NCI-H748 treated with DMSO at 0.1 percent for 48 hours (cell line): ENCODE measurements at places on chromosomes 3 and 15.

- DNase-seq: no peak
These were observed 79.4 kb downstream of the TM4SF4 start for GRCh38 chr3:149553781-149554451.

DNA sequence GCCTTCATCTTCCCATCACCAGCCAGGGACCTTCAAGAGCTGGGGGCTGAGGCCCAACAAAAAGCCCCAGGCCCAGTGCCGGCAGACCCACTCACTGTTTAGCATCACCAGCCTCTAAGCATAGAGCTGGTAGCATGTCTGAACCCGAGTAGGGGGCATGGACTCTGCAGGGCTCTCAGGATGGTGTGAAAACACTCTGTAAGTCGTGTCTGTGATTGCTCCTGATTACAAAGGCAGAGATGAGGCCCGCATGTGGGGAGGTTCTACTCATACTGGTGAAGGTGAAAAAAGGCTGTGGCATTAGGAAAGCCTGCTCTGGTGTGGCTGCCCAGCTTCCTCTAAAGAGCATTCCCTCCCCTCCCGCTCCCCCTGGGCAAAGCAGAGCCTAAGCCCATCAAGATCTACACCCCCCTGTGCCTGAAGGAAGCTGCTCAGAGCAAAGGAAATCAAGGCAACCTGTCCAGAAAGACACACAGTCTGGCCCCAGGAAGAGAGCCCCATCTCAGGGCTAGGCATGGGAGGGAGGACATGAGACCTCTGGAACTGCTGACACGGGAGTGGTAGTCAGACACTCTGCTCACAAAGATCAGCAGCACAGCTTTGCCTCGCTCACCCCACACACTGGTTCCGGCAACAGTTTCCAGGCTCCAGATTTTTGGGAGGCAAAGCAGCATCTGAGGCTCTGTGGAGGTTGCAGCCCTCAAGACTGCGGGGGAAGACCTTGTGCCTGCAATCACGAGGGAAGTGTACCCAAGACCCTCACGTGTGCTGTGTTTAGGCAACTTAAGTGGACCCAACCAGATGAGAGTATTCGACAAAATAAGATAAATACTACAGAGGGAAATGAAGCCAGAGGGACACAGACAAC is 36.7 kb downstream of the CCDC12 start:
- no peak for DNase-seq

- no peak for DNase-seq
These were observed 44.3 kb upstream of the DYNC1LI1 start for GRCh38 chr3:32614956-32615355.

DNA sequence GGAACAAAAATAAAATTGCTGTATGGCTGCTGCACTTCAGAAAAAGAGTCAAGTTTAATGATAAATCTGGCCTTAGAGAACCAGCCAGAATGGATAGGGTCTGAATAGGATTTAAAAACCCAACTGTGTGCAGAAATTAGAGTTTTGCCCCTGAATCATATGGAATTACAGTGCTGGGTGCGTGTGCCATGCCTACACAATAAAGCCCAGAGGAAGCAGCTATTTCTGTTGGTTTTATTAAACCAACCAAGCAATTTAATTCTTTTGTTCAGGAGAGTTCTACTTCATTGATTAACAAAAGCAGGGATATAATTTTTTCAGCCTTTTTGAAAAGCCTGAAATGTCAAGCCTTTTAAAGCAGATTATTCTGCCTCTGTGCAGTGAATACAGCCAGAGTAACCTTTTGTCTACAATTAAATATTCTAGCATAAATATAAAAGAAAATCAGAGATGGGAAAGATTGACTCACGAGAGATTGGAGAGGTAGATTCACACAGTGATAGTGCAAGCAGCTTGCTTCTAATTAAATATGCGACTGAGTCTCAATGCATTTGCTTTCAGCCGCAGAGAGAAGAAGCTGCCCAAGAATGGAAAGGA is 66.7 kb upstream of the DNAJC19 start:
- DNase-seq: no peak

DNA sequence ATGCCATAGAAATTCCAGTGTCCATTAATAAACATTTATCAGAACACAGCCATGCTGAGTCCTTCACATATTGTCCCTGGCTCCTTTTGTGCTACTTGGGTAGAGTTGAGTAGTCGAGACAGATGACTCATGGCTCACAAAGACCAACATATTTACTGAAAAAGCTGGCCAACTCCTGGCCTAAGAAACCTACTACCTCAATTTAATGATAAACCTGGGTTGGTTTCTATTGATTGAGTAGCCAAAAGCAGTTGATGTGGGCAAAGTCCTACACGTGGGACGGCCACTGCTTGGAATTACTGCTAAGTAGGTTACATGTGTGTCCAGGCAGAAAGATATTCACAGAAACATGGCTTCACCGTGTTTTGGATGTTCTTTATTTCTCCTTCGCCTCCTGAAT is 402.2 kb downstream of the NR2F2 start:
- DNase-seq: no peak

DNA sequence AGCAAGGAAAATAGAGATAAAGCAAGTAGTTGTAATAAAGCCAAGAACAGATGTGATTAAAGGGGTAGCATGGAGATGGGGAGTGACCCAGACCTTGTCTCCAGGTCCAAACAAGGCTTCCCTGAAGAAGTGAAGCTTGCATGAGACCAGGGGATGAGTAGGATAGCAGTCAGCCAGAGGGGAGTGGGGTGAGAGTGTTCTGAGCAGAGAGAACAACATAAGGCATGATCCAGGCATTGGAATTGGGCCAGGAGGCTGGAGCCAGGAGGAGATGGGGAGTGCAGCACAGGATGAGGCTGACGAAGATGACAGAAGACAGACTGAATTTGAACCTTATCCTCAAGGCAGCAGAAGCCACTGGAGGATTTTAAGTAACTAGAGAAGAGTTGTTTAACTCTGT is 7.2 kb downstream of the TMOD2 start:
- no peak for DNase-seq

GRCh38 chr15:64921711-64922110 is 10.0 kb downstream of the ANKDD1A start:
- no peak for DNase-seq

- DNase-seq: no peak
These were observed 236.0 kb upstream of the EIF1B start for GRCh38 chr3:40073310-40074007.

DNA sequence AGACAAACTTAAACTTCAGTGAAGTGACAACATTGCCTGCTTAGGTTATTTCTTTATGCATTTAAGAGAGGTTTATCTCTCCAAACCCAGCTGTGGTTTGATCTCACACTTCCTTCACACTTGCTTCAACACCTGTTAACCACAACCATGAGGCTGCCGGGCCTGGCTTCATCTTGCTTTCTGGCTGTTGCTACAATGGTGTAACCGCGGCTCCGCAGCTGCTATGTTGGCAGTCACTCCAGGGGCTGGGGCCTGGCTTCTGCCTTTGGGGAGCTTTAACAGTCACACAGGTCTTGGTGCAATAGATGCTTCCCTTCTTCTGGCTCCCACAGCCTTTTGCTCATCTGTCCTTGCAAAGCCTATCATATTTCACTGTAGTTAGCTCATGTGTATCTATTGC is 72.9 kb upstream of the MNS1 start:
- DNase-seq: no peak

DNA sequence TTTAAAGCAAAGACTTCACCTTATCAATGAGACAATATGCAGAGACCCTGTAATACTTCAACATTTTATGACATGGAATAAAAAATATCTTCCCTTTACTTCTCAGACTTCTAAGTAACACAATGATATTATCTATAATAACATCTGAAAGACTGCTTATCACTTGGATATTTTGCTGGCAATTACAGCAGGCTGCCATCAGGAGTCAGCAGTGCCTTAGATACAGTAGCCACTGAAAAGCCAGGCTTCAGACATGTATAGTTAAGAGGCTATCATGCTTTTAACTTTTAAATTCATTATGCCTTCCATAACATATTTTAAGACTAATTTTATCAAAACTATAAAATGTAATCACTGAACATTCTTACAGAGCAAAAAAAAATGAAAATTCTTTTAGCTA is 227.5 kb downstream of the NEK10 start:
- DNase-seq: no peak

- DNase-seq: no peak
These were observed 75.7 kb upstream of the BNIP2 start for GRCh38 chr15:59764775-59765174.

DNA sequence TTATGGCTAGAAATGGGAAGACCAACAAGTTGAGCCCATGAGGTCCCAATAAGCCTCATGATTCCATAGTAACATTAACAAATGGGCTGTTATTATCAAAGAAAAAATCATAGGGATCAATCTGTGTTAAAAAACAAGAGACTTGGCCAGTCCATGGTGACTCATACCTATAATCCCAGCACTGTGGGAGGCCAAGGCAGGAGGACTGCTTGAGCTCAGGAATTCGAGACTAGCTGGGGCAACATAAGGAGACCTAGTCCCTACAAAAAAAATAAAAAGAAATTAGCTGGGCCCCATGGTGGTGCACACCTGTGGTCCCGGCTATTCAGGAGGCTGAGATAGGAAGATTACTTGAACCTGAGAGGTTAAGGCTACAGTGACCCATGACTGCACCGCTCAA is 124.8 kb downstream of the DMXL2 start:
- DNase-seq: no peak

GRCh38 chr3:50396502-50396901 is 37.2 kb upstream of the TMEM115 start:
- DNase-seq: no peak

DNA sequence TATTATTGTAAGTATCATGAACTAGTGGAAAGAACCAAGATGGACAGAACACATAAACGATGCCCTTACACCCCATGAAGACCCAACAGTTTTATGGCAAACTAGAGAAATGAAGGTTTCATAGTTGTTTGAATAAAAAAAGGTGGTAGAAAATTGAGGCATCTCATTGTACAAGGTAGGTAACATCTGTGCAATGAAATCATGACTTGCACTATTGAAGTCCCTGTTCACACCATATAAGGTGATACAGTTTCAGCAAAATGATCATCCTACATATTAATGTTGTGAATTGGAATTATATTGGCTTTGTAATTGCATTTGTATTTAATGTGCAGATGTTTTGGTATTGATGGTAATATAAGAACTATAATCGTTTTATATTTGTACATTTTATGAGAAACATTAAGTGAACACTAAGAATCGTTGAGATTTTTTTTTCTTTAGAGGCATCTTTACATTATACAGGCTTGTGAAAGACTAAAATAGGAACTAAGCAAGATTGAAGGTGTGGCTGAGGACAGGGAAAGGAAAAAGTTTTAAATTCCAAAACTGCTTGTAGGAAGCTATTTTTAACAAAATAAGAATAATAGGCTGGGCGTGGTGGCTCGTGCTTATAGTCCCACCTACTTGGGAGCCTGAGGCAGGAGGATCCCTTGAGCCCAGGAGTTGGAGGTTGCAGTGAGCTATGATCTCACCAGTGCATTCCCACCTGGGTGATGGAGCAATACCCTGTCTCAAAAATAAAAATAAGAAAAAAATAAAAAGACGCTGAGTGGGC is 48.5 kb downstream of the CGNL1 start:
- no peak for DNase-seq

DNA sequence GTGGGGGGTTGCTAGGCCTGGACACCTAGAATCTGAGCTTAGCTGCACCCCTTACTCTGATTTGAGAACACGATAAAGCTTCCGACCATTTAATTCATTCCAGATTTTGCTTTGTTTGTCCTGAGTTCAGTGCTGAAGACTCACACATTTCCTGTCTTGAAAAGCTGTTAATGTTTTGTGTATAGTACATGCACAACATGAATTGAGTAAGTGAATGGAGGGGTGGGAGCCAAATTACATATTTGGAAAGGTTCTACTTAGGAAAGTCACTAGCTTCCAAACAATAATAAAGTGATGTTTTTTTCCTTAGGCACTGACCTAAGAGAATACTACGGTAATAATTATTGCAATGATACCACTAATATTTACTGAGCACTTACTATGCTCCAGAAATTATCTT is 955.2 kb upstream of the NR2F2 start:
- no peak for DNase-seq

- DNase-seq: no peak
These were observed 156.8 kb downstream of the USP13 start for GRCh38 chr3:179809639-179810038.

GRCh38 chr15:82918162-82918561 is 34.4 kb downstream of the HOMER2 start:
- DNase-seq: no peak

DNA sequence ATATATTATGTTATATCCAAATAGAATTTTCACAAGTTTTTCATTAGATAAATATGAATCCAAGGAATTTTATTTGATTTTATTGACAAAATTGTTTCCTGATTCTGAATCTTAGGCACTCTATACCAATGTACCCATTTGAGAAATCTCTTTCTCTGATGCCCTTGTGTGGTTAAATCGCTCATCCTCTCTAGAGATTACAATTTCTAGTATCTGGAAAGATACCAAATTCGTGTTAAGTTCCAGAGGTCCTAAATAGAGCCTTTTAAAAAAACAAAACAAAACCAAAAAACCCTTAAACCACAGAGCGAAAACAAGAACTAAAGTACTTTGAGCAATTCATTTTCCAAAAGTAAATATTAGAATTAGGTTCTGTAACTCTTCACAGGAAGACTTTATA is 20.0 kb downstream of the SATB1 start:
- no peak for DNase-seq

- no peak for DNase-seq
These were observed 29.7 kb downstream of the SEMA7A start for GRCh38 chr15:74403991-74404563.

- DNase-seq: no peak
These were observed 204.8 kb downstream of the ABHD5 start for GRCh38 chr3:43895573-43895972.

DNA sequence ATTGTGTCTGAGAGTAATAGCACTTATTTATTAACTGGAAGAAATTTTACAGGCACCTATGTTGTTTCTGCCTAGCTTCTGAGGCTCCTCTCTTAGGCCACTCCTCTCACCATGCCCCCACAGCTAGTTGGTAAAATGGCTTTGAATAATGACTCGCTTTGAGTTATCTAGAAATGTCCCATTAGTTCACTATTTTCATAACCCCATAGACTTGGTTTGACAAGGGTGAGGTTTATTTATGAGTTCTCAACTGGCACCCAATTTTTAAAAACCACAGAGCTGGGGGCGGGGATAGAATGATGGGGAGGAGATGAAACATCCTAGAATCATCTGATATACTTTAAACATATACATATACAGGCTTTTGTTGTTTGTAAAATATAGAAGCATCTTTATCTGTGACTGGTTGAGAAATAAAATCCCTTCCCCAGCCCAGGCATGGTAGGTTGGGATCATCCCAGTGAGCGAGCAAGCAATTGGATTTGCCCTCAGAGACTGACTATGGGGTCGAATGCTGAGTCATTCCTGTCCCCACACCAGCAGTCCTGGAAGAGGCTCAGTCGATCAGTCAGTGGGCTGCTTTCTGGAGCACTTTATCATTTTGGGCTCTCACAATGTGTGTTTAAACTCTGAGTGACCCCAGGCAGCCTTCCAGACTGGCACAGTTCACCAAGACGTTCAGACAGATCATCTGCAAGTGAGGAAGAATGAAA is 60.2 kb upstream of the TSEN2 start:
- DNase-seq: no peak
